DMS 273 treated with DMSO at 0.1 percent for 48 hours (cell line): ENCODE measurements at places on chromosomes 2 and 18.

DNA sequence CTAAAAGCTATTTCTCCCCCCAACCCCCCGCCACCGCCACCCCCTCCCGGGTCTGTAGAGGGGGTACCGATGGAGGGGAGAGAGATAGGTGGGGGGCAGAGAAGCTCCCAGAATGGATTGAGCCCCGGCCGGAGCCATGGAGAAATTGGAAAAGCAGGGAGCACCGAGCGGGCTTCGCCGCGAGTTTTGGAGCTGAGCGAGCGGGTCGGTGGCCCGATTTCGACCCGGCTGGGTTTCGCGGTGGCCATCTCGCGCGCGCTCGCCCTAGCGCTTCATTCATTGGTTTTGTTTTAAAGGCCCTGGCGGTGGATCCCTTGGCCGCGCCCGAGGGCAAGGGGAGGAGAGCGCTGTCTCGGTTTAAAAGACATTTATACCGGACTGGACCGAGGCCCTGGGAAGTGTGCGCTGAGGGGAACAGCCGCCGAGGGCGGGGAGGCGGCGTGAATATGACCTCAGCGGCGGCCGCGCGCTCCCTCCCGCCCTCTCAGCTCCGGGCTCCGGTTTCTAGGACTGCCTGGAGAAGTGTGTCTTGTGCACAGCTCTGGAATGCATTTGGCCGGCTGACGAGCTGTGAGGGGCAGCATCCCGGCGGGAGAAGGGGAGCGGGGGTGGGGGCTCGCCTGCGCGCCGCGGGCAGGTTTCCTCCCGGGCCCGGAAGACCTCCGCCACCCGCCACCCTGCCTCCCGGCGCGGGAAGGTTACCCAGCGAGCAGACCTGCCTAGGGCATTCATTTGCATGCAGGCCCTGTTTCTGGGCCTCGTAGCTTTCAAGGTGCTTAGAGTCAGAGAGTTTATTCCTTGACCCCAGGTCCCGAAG, 1.7 kb upstream of the SMAD7 start:
- DNase-seq, result peak; percentile 66

GRCh38 chr2:128299628-128300027, 19.0 kb downstream of the HS6ST1 start:
- peak; percentile 29 for DNase-seq

DNA sequence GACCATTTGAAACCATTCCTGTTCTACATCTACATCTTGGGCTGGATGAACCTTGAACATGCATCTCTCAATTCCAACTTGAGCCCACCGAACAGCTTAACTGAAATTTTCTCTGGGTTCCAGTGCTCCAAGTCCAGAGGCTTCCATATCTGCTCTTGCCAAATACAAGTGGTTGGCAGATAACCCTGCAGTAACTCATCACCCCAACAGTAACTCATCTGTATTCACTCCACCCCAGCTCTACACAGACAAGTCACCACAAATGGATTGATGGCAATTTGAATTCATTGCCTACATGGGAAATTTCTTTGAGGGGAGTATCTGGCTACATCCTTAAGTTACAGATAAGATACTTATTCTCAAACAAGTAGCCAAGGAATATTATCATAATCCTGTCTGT, 502.4 kb upstream of the TNP1 start:
- no peak for DNase-seq

GRCh38 chr2:136905779-136906178, 140.4 kb downstream of the THSD7B start:
- no peak for DNase-seq

GRCh38 chr2:23694058-23695045, 232.6 kb downstream of the ATAD2B start:
- DNase-seq, result no peak

DNA sequence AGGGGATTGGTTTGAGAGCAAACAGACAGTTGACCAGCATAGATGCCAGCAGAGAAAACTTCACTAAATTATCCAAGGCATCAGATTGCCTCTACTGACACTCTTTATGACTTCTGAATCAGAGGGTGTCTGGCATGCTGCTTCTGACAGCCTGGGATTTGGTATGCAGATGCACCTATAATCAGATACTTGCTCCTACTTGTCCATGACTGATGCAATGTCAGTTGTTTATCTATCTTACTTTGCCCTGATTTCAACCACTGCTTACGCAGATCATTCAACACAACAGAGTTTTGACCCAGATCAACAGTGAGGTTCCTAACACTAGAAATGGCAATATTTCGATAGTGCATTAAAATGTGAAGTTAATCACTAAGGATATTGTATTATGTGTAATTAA, 22.6 kb upstream of the CALCRL start:
- no peak for DNase-seq

- peak; percentile 88 for DNase-seq
These were observed 95.6 kb upstream of the PDE1A start for GRCh38 chr2:182522405-182522896.

DNA sequence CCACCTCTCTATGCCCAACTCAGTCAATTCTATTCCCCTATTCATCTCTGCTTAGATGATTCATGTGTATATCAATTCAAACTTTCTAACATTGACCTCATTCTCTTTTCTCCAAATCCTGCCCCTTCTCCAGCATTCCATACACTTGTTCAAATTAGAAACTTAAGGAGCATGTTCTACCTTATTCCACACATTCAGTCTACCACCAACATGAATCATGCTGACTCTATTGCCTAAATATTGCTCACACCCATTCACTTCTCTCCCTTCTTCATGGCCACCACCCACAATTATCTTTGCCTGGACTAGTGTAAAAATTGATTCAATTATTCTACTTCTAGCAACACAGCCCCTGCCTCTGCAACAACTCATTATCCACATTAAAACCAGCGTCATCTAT, 147.5 kb downstream of the VWC2L start:
- DNase-seq, result no peak

DNA sequence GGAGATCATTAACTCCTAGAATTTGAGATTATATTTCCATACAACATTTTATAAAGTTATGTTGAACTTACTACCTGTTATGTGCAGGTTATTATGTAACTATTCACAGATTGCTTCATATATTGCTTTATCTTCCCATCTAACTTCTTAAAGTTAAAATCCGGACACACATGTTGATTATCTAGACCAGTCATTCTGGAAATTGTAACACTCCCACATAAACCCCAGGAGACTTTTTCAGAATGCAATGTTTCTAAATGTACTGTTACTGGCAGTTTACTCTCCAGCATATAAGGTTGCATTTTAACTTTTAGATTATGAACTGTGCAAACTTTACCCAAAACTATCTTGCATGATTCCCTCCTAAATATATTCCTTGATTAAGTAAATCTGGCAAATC, 70.5 kb upstream of the FAM117B start:
- no peak for DNase-seq

GRCh38 chr2:98912957-98913915, 22.8 kb downstream of the CRACDL start:
- DNase-seq, result no peak

DNA sequence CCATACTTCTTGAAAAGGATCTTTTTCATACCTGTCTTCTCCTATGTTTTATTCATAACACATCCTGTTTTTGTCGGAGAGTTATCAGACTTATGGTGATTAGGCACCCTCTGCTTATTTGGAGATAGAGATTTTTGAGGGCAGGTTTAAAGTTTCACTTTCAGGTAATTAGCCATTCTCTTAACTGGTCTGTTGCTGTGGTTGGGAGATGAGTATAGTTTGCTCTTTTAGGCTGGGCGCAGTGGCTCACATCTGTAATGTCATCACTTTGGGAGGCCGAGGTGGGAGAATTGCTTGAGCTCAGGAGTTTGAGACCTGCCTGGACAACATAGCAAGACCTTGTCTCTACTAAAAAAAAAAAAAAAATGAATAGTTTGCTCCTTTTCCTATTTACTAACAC, 25.3 kb downstream of the SFTPB start:
- no peak for DNase-seq

GRCh38 chr18:47280121-47280520, 28.7 kb upstream of the SKOR2 start:
- no peak for DNase-seq

DNA sequence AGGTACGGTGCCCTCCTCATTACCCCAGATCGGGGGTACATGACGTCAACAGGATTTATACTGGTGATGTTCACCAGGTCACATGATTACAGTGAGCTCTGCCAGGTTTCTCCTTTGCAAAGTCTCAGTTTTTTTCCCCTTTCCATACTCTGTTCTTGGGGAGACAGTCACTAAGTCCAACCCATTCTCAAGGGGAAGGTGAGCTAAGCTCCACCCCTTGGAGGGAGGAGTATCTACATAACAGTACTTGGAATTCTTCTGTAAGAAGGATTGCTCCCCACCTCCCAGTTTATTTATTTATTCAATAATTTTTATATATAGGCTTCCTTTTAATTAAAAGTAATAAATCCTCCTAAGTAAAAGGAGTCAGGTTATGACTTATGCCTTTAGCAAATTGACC, 34.1 kb upstream of the SOS1 start:
- DNase-seq, result no peak

DNA sequence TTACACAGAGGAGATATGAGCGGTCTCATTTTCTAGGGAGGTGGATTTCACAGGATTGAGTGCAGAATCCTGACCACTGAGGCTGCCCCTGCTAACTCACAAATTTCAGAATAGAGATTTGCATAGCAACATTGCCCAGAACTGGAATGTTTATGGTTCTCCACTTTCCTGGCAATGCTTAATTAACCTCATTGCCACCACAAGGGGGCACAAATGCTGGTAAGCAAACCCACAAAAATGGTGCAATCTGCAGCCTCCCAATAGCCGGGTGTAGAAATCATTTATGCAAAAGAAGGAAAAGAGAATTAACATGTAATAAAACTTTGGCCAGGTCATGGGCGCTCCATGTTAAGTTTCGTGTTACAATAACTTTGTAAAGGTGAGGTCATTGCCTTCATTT, 112.4 kb downstream of the CYRIA start:
- DNase-seq, result no peak

DNA sequence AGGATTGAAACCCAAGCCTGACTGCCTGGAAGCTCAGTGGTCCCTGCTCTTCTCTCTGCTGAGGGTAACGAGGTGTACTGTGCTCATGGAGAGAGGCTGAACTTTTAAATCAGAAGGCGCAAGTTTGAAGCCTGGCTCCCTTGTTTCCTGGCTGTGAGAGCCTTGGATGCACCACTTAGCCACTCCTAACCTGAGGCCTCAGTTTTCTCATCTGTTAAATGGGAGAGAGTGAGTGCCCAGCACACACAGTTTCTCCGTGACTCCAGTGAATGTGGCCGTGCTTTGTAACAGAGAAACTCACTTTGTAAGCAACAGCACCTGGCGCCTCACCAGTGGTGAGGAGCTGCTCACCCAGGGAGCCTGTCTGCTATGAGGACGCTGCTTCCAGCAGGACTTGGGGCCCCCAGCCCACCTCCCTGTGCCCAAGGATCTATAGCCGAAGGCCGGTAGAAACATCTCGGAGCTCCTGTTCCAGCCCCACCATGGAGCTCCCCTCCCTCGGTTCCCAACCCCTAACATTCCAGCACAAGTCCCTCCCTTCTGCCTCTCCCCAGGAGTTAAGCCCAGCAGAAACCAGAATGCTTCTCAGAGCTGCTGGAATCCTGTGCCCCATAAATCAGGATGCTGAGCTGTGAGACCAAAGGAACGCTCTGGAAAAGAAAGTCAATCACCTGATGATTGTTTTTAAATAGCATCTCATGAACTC, 20.3 kb upstream of the KCNK3 start:
- DNase-seq, result no peak

DNA sequence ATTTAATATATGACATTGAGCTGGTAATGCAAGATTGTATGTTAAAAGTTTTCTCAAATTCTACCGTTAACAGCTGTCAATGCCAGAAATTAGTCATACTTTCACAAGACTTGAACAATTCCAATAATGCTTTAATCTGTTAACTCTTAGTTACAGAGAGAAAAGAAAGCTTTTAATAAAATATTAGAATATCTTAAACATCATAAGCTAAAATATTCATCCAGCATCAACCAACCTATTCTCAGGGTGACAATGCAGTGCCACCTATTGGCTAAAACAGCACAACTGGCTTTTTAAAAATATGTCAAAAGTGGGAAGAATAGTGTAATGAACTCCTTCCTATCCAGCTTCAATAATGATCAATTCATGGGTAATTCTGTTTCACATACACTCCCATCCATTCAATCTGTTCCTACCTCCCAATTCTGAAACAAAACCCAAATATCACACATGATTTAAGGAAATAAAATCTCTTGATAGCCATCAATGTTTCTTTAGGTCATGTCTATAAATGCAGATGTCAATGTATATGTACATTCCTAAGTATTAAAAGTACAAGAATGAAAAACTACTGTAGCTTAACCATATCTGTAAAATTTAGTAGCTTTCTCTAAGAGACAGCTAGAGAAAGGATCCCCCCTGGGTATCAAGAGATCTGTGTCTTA, 79.8 kb upstream of the CCDC141 start:
- DNase-seq, result no peak

- no peak for DNase-seq
These were observed 5.8 kb upstream of the RDH14 start for GRCh38 chr2:18566145-18566769.

DNA sequence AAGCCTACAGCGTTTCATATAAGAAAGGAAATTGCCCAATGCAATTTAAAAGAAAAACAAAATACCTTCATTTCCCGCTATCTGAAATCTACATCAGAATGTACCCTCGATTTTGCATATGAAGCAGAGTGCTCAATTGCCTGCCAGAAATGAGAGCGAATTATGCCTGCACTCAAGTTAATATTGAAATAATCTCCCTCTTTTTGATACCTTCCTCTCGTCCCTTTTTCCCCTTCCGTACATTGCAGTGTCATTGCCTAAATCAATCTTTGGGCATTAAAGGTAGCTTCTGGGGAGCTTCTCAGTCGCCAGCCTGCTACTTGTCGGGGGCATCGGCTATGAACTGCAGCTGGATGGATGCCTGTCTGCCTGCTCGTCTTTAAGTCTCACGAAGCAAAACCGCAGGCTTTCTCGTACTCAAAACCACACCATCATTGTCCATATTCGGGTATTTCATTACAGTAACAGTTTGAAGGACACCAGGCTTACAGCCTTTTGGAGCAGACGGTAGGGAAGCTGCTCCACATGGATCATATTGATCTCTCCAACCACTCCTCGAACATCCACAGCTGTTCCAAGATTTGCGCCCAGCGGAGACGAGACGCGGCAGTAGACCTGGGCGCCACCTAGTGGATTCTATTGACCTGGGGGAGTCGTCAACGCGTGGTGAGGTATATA, 64.0 kb upstream of the HNRNPA3 start:
- peak; percentile 49 for DNase-seq

GRCh38 chr2:144248350-144249034, 271.4 kb downstream of the ZEB2 start:
- no peak for DNase-seq

- DNase-seq, result peak; percentile 62
These were observed 76.4 kb downstream of the TANC1 start for GRCh38 chr2:159044804-159045286.

GRCh38 chr2:3754795-3755194, 51.4 kb downstream of the DCDC2C start:
- no peak for DNase-seq

GRCh38 chr2:68214381-68214780, 38.0 kb downstream of the PPP3R1 start:
- DNase-seq, result no peak

GRCh38 chr2:140604788-140605187, 1526.0 kb downstream of the LRP1B start:
- no peak for DNase-seq
